ENCODE measurements at places on chromosomes 5 and 9.

- no peak for DNase-seq
Measured at GRCh38 chr9:4318741-4319140, 18.9 kb upstream of the GLIS3 start.

- no peak for DNase-seq
Measured at GRCh38 chr9:70091572-70091971, 47.9 kb downstream of the MAMDC2 start.

- DNase-seq = no peak
Measured at GRCh38 chr9:12735665-12736064, 39.2 kb upstream of the LURAP1L start.

- DNase-seq = no peak
Measured at GRCh38 chr9:136551401-136552116, 5.7 kb upstream of the NOTCH1 start.

- DNase-seq = no peak
Measured at GRCh38 chr5:151351671-151352070, 4.3 kb upstream of the SLC36A2 start.

- no peak for DNase-seq
Measured at GRCh38 chr5:64165160-64165499, 513 bp upstream of the RNF180 start.

DNA sequence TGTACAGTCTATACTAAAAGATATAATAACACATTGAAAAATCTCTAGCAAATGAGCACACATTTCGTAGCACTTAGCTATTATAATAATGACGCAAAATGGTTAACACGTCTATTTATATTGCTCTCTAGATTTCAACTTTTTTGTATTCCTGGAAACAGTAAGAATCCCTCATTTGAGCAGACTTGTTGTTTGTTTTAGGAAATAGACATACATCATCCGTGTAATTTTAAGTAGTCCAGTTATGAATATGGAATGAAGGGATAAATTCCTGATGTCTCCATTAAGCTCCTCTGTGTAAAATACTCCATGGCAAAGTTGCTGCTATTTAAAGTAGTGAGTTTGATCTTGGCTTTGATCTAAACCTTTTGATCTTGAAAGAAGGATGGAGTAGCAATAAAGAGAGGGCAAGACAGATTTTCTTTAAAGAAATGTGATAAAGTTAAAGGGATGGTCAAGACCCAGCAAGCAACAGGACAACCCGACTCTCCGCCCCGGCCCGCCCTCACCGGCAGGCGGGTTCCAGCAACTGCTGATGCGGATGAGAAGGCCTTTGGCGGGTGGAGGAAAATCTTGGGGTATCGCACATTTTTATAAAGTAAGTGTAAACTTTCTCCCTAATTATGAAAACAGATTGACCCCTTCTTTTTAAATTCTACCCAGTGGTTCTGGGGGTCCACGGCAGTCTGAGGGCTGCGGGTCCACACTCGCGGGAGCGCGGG lies 277.4 kb downstream of the AOPEP start:
- no peak for DNase-seq

DNA sequence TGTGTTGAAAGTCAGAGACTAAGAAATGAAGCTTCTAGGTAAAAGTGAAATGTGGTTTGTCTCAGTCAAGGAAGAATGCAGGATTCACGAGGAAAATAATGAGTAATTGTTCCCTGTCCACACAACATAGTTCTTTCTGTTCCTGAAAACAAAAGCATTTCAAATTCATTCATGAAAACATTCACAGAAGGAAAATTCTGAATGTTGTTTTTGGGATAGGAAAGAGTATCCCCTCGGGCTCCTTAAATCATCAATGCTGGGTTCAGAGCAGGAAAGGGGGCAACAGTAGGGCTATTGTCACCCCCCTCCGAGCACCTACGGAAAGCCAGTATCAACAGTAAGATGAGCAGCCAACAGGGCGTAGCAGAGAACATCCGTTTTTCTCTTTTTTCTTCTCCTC lies 769.9 kb upstream of the ADAMTS16 start:
- DNase-seq = no peak

GRCh38 chr9:112007575-112008240 lies 111.1 kb downstream of the UGCG start:
- no peak for DNase-seq

DNA sequence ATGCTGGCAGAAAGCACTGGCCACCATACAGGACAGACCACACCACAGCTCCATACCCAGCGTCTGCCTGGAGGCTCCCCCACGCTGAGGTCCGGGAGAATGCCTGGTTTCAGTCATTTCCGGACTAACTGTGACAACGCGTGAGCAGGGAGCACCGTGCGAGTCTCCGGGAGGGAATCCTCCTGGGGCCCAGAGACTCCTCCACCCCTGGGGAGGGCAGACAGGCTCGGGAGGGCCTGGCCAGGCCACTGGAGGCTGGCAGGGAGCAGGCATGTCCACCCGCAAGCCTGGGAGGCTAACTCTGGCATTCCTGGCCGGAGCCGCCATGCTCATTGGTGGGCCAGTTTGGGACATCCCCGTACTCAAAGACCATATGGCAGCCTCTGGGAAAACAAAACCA lies 6.5 kb downstream of the BRD3OS start:
- DNase-seq = no peak

DNA sequence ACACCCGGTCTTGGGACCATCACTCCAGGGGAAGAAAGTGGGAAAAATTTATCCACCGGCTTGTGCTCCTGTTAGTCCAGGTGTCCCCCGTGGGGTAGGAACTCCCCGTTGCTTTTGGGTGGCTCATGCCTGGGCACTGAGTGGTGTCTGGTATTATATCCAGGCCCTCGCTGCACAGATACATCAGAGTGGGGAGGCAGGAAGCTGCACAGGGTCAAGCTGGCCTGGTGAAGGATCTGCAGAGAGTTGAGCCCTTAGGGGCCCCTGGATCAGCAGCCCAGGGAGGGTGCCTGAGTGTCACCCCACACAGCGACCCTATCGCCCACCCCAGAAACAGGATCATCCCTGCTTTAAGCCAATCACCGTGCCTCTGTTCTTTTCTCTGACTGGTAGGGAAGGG lies 24.4 kb upstream of the COL5A1 start:
- DNase-seq = no peak

GRCh38 chr5:12237837-12238575 lies 333.8 kb upstream of the CTNND2 start:
- no peak for DNase-seq

DNA sequence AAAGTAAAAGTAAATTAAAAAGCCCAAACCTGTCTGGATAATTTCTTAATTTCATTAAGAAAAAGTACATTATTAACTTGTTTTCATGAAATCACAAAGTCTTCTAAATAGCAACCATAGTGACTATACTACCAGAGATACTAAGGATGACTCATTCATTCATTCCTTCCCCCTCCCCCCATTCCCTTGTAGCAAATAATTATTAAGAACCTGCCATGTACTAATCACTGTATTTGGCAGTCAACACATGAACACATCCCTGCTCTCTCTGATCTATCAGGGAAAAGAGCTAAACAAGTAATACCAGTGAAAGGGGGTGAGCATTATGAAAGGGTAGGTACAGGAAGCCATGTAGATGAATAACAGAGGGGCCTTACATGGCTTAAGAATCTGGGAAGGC lies 203.9 kb downstream of the CWC27 start:
- DNase-seq = no peak

- no peak for DNase-seq
Measured at GRCh38 chr5:75055727-75056144, 3.4 kb upstream of the GCNT4 start.

DNA sequence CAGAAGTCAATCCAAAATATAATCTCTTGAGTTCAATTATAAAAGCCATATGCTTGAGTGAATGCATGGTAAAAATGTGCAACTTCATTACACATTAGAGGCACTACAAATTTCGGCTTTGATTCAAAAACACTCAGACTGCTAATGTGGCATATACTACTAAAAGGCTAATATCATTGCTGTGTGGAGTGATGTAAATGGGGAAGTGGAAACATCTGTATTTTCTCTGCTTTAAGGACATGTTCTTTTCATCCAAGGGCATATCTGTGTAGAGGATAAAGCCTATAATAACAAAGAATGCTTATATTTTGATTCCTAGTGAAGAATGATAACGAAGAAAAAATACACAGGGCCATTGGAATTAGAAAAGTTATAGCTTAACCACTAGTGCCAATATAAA lies 643.9 kb upstream of the ZNF608 start:
- DNase-seq = no peak

- DNase-seq = peak; percentile 13
Measured at GRCh38 chr5:96067894-96068614, 106.4 kb upstream of the ELL2 start.

DNA sequence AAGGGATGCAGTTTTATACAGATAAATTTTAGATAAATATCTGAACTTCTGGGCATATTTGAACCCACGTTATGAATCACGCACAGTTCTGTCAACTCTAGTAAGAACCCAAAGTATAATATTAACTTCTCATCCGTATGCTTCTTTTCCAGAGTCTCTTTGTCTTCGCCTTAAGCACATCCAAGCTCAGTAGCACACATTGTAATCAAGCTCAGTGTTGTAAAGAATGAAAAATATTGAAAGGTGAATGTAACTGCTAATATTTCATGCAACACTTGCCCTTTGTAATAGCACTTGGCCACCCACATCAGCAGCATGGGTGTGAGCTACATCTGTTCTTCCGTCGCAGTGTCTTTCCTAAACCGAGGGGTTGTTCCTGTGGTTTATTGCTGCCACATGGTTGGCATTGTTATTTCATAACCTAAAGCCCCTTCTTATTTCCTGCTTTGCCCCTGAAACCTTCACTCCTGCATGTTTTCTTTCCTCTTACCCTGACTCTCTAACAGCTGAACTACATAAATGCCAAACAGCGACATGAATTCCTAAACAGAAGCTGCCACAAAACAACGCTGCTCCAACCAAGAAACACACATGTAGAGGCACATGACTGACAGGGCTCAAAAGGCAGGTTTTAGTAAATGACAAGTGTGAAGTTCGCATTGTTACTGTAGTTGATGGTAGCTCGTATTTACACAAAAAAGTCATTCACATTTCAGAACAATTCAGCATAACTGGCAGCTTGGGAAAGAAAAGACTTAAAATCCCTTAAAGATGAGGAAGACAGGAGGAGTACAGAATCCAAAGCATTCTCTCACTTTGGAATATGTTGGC lies 190.1 kb upstream of the MEF2C start:
- no peak for DNase-seq

DNA sequence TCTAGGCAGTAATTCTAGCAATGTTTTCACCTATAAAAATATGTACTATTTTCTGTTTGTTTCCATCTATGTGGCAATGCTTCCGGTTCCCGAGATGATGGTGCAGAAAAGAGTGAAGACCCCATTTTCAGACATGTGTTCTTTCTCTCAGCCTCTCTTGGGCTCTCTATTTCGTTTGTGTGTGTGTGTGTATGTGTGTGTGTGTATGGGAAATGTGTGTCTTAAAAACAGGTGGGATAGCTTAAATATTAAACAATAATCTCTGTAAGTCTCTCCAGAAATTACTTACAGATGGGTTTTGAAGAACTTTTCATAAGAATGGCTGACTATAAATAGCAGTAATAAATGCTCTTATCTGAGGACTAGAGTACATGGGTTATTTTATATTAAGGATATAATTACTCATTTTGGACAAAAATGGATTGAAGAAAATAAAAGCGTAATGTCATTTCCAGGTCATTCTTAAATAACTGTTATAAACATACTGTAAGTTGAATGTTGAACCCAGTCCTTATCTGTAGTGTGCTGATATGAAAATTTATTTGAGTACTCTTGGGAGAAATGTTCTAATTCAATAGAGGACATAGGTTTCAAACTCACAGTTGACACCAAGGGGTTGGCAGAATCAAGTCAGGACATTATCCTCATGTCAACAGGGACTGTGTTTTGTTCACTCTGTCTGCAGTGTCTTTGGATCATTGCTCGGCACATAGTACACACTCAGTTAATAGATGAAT lies 31.1 kb downstream of the PCSK5 start:
- no peak for DNase-seq

- no peak for DNase-seq
Measured at GRCh38 chr5:55919625-55920024, 68.5 kb downstream of the IL31RA start.
